Left lung (tissue), 14 donors: ENCODE measurements at places on chromosomes 7 and 10. TPM values are rescaled to one million over a fixed set of nuclear protein-coding genes. Genes with fewer than 3 reads are reported as not detected.

GRCh38 chr10:77667426-77668324 is 30.1 kb upstream of the KCNMA1 start:
- no peak for DNase-seq

GRCh38 chr7:137097111-137097510 is 228.7 kb downstream of the CHRM2 start:
- no peak for DNase-seq

GRCh38 chr7:139047970-139048369 is 12.1 kb upstream of the ZC3HAV1L start:
- no peak for DNase-seq

The HOXA3 gene
- 8.8 TPM for total RNA-seq

DNA sequence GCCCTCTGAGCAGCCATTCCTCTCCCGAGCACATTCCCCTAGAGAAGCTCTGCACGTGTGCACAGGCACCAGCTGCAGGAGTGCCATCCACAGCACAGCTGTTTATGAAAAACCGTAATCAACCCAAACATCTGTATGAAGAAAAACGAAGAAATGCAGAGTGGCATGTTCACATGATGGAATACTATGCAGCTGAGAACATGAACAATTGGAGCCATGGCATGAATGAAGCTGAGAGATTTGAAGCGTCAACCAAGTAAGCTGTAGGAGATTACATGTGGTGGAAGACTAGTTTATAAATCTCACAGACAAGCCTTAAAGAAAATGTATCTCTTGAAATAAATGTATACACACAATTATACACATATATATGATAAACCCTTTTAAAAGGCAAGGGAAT is 176.5 kb downstream of the EBF3 start:
- peak; percentile 7 for DNase-seq

- DNase-seq = no peak
Observed at GRCh38 chr10:125548878-125549277, 134.1 kb downstream of the TEX36 start.

GRCh38 chr10:20993389-20993788 is 96.3 kb upstream of the NEBL start:
- no peak for DNase-seq

GRCh38 chr7:17719998-17720397 is 220.3 kb downstream of the SNX13 start:
- DNase-seq = no peak

The LIPJ gene
- not detected for total RNA-seq

The GSTO1 gene
- total RNA-seq = 157 TPM

The GIMAP6 gene
- 52.7 TPM for total RNA-seq

The EPO gene
- total RNA-seq = not detected
